Lung microvascular endothelial cell (primary cell): ENCODE measurements at places on chromosomes 2 and 18. TPM values are rescaled to one million over a fixed set of nuclear protein-coding genes. Genes with fewer than 3 reads are reported as not detected.

DNA sequence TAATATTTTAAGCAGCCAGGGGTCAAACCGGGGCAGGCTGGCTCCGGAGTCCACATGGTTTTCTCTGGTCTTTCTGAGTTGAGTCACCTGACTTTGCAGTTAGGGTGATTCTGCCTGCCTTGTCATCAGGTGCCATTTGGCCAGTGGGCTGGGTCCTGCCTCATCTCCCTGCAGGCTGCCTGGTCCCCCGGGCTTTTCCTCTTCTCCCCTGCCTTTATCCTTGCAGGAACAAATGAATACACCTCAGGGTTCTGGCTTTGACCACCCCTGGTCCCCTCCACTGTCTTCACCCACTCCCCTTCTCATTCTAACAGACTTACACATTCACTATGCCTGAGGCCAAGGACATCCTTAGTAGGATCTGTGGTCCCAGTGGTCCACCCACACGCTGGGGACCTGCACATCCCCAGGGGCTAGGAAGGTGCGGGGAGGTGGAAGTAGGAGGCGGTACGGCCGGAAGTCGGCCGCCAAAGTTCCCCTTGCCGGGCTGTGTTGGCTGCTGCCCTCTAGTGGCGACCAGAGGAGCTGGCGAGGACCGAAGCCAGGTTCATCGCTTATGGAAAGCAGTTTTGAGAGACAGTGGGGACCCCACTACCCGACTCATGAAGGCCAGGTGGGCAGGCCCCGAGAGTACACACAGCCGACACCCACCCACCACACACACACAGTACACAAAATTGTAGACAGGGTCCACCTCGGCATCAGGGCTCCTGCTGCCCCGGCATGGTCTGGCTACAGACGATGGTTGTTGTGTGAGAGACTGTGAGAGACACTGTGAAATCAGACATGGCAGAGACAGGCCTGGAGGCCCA, 6.3 kb upstream of the TEX261 start:
- peak; percentile 72 for DNase-seq

- DNase-seq: peak; percentile 69
Observed at GRCh38 chr2:181810823-181811695, 80.5 kb upstream of the ITPRID2 start.

DNA sequence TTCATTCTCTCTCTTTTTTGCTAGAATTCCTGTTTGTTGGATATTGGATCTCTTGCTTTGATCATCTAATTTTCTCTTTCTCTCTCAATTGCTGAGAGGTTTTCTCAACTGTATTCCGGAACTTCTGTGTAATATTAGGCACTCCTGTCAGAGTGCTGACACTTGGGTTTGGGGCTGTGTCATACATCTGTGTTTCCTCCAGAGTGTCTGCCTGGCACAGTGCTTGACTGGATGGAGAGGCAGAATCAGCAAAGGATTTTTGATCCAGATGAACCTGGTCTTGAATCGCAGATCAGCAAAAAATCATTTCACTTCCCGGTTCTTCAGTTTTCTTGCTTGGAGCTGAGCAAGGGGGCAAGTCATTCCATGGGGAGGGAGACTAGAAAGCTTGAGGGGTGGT, 87.7 kb upstream of the CXCR4 start:
- no peak for DNase-seq

DNA sequence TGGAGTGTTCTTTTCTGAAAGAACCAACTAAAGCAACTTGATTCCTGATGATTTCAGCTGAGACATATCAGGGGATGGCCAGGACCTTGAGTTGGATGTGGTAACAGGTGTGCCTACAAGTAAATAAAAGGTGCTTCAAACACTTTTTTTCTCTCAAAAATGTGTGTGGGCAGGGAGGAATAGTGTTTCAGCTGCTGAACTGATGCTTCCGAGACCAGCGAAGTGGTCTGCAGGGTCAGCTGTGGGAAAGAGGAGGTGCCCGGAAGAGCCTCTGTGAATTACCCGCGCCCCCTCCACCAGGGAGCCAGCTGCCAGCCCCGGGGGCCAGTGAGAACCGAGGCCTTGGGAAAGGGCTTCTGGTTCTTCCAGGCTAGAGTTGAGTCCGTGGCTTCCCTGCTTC, 249.3 kb downstream of the GBX2 start:
- DNase-seq: no peak

MC4R gene
- not detected in 2 replicates for total RNA-seq

ZBTB7C gene
- under 0.01 TPM in 1 of 2 replicates, not detected in the other for total RNA-seq

L3MBTL4 gene
- 2.8 and 15.9 TPM in 2 replicates for total RNA-seq

MORN2 gene
- total RNA-seq: 8.1 and 8.3 TPM in 2 replicates

PRSS56 gene
- not detected in 2 replicates for total RNA-seq

TMEM17 gene
- total RNA-seq: 0.99 and 1.1 TPM in 2 replicates

DNMT3A gene
- total RNA-seq: 31.6 and 43.8 TPM in 2 replicates
